AG09319 (cell line): ENCODE measurements at places on chromosomes 3 and 15.
A peak's percentile ranks its signal among the peaks of the same experiment; 100 is the strongest.

GRCh38 chr3:149751551-149751950, 738 bp downstream of the COMMD2 start:
- DNase-seq, result no peak

DNA sequence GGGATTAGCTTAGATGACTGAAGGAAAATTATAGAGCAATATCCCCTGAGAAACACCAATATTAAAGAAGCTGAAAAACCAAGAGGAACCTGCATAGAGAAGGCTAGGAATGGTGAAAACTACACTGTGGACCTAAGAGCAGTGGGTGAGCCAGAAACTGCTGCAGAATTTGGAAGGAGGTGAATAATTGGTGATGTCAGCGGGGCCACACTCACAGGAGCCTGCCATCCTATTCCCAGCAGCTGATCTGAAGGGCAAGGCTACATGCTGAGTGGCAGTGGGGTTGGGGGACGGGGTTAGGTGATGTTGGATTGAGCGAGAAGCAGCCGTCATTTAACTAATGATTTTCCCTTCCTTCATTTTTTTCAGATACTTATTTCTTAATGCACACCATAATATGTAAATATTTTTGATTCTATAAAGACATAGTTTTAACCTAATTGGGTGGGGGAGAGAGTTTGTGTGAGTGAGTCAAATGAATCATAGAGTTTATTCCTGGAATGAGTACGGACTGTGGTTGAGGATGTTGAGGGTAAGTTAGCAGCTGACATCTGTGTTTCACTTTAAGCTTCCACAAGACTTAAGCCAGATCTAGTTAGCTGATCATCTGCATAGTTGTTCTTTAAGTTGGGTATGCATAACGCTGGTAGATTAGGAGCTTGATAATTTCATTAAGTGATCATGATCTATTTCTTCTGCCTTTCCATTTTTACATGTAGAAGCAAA, 222.8 kb downstream of the PTPRG start:
- no peak for DNase-seq

GRCh38 chr15:80480171-80480811, 76.1 kb downstream of the ARNT2 start:
- no peak for DNase-seq

- no peak for DNase-seq
These were observed 65.0 kb downstream of the NIPA2 start for GRCh38 chr15:22903427-22903826.

GRCh38 chr15:33888176-33888575, 80.1 kb upstream of the CHRM5 start:
- no peak for DNase-seq

DNA sequence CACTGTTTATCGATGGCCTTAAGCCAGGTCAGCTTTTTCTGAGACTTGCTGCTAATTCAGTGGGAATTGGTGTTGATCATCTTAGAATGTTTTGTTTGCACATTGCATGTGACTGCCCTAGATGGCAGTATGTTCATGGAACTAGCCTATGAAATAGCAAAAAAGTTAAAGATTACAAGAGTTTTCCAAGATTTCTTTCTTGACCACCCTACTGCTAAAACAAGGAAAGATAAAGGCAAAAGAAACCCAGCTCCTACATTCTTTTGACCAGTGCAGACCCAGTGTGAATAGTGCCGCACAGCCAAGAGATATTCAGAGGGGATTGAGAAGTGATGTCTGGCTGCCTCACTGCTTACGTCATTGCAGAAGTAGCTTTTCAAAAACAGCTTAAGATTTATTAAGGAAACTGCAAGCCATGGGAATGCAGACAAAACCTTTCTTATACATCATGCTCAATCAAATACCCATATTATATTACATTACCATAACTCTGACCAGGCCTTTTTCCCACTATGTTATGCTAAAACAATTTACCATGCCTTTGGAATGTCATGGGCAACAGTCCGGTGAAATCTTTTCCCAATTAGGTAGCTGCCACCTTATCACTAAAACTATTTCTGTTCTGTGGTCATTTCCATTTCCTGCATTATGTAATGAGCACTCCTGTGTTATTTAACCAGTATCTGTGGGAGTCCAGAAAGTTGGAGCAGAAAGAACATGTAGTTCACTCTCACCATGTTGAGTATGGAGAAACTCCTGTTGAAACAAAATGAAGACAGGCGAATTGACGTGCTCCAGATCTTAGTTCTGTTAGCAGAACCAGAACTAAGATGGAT, 6.0 kb downstream of the PHLDB2 start:
- no peak for DNase-seq

- no peak for DNase-seq
These were observed 26.3 kb downstream of the SRGAP3 start for GRCh38 chr3:9222956-9223639.

- no peak for DNase-seq
These were observed 37.7 kb upstream of the PARP14 start for GRCh38 chr3:122642935-122643334.

- DNase-seq, result no peak
These were observed 5.9 kb upstream of the STRA6 start for GRCh38 chr15:74208496-74208895.

DNA sequence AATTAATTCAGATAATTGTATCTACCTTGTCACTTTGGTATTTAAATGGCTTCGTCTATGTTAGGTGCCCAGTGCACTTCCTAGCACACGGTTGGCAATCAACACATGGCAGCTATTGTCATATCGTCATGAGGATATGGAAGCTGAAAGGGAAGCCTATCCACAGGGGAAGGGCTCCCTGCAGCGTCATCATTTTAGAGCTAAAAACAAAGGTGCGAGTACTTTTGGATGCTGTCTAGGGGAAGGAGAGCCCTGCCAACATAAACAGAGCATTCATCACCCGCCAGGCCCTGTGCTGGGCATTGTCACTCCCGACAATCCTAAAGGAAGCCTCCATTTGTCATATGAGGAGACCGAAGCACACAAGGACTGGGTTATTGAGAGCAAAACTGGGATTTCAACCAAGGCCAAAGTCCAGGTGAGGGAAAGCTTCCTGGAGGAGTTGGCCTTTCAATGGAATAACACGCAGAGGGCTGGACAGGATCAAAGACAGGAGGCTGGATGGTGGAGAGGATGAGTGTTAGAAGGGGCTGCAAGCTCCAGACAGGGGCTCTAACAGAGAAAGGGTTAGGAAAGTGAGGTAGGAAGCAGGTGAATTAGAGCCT, 8.0 kb upstream of the PARL start:
- DNase-seq, result no peak

DNA sequence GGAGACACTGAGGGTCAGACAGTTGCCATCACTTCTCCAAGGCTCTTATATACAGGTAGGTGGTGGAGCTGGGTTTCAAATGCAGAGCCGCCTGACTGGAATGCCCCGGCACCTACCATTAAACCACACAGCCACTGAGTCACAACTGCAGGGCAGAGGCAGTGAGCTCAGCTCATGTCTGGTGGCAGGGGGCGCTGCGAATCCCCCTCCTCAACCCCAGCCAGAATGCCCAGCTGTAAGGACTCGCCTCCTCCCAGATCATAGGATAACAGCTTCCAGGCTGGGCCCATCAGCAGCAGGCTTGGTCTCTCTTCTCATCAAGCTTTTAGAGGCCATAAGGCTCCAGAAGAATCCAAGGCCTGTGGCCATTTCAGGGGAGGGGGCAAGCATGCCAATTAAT, 26.4 kb downstream of the ADCY5 start:
- DNase-seq, result no peak

DNA sequence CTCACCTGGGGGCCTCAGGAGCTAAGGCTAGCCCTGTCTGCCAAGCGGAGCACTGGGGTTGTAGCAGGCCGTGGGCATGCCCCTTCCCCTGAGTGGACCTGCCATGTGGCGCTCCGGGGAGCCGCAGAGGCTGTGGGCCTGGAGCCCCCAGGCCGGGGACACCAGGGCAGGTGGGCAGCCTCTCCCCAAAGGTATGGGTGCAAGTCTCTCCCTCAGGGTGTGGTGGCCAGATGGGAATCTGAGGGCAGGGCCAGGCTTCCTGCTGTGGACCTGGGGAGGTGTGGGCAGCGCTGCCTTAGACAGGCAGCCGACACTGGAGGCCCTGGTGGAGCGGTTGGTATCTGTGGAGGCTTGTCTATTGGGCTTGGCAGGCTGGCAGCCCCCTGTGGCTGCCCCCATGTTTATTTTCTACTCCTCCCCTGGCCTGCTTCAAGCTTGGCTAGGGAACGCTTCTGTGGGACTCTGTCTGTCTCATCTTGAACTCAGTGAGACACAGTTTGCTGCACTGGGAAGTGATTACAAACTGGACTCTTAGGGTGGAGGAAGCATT, 5.9 kb downstream of the ACVR2B start:
- DNase-seq, result no peak

DNA sequence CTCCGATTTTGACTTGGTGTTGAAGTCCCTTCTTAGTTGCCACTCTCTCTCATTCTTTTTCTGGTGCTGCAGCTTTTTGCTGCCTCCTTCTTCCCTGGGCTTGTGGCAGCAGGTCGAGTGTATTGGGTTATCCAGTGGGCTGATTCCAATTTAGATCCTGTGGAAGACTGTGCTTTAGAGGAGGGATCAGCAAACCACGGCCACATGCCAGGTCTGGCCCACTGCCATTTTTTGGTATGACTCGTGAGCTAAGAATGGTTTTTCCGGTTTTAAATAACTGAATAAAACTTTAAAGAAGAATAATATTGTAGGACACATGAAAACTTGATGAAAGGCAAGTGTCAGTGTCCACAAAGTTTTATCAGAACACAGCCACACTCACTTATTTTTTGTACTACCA, 330.5 kb downstream of the ROBO2 start:
- DNase-seq, result peak; percentile 45

GRCh38 chr15:67495585-67495984, 25.3 kb upstream of the C15orf61 start:
- DNase-seq, result no peak

GRCh38 chr3:19632099-19633074, 301.6 kb downstream of the EFHB start:
- DNase-seq, result no peak

- DNase-seq, result peak; percentile 48
These were observed 36.6 kb upstream of the MAGI1 start for GRCh38 chr3:66075281-66075680.

- DNase-seq, result no peak
These were observed 59.8 kb downstream of the TP53BP1 start for GRCh38 chr15:43433165-43433564.

DNA sequence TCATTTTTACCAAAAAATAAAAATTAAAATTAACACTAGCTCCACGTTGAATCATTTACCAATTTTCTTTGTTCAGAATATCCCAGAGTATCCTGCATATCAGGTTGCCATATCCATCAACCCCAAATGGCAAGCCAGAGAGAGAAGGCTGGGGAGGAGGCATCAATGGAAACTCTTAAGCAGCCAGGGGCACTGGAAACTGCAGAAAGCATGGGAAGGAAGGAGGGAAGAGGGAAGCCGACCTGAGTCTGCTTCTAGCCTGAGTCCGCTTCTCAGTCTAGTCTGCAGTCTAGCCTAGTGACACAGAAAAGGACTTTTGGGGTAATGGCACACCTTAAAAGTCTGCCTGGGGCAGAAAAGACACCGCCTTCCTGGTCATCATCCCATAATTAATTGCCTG, 1.6 kb upstream of the MTHFS start:
- no peak for DNase-seq

DNA sequence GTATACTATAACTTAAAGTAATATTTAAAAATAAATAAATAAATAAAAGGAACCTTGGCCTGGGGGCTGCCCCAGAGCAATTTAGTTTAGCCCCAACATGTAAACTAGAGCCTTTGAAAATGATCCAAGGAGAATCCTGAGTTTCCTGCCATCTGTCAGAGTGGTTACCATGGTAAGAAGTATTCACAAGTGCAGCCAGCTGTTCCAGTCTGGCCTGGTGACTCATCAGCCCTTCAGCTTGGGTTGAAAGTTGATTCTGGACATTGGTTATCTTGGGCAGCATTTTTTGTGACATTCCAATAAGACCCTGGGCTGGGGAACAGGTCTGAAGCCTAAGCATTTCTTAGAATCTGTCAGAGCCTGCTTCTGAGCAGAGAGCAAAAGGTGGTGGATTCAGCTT, 72.7 kb upstream of the LRTM1 start:
- DNase-seq, result peak; percentile 63

- DNase-seq, result no peak
These were observed 129.9 kb downstream of the ROBO2 start for GRCh38 chr3:77169823-77170222.

DNA sequence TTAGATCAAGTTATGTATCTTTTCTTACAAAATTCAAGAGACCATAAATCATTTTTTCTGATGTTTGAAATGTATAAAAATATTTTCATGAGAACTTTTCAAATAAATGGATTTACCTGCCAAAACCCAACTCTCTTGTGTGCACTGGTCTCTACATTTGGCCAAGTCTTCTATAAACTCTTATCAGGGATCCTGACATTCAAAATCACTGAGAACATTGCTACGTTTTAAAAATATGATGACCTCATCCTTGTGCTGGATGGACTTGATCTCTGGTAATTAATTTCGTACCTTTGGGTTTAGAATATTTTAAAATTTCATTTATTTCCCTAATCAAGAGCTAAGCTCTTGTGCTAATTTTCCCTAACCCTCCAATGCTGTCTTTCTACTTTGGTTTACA, 127.4 kb downstream of the ATP8B4 start:
- DNase-seq, result no peak

DNA sequence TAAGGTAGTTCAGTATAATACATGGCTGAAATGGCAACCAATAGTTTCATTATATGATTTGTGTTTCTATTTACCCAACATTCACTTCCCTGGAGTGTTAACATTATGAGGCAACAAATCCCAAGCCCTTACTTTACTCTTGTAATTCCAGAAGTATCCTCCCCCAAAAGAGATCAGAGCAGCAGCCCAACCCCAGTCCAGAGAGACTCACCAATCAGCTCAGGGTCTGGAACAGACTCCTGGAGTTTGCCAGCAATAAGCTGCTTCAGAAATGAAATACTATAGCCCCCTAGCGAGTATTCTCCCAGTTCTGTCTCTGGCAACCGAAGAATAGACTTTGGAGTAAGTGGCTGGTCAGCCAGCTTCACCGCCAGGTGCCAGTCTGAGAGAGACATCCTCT, 2.5 kb downstream of the UBL7 start:
- DNase-seq, result no peak

GRCh38 chr3:166291186-166291955, 454.1 kb upstream of the BCHE start:
- DNase-seq, result no peak
